Cardiac septum (tissue), 1 donor: ENCODE measurements at places on chromosomes 2 and 18.

- DNase-seq, result no peak
Observed at GRCh38 chr18:39611381-39612100, 2045.9 kb upstream of the CELF4 start.

GRCh38 chr2:99354070-99354469 lies 16.9 kb downstream of the EIF5B start:
- no peak for DNase-seq

GRCh38 chr18:37306432-37306831 lies 259.2 kb downstream of the CELF4 start:
- DNase-seq, result no peak

DNA sequence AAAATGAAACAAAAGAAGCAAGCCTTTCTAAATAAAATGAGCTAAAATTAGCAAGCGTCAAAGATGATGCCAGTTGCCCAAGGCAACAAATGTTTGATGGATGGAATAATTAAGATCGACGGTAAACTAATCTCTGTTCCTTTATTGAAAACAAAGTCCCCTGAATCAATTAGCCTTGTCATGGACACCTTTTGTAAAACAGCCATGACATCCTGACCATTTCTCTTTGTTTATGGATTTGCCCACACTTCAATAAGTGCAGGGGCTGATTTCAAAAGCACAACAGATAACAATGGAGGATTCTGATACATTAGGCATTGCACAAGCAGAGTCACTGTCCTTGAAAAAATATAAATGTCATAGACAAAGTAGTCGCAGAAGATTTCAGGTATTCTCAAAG lies 160.1 kb upstream of the HNRNPA3 start:
- no peak for DNase-seq

DNA sequence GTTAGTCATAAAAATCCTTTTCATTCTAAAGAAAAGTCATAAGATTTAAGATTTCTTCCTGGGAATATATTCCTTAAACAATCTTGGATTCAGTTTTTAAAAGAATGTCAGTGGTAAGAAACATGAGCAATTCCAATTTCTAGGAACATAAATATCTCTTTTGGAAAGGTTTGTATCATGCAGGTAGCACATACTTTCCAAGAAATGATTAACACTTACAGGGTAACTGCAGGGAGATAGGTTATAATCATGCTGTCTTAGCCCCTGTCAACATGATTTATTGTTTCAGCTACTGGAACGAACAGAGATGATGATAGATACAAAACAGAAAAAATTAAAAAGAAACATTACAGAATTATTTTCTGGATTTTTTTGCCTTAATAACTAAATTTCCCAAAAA lies 1537.7 kb downstream of the LRP1B start:
- DNase-seq, result no peak

DNA sequence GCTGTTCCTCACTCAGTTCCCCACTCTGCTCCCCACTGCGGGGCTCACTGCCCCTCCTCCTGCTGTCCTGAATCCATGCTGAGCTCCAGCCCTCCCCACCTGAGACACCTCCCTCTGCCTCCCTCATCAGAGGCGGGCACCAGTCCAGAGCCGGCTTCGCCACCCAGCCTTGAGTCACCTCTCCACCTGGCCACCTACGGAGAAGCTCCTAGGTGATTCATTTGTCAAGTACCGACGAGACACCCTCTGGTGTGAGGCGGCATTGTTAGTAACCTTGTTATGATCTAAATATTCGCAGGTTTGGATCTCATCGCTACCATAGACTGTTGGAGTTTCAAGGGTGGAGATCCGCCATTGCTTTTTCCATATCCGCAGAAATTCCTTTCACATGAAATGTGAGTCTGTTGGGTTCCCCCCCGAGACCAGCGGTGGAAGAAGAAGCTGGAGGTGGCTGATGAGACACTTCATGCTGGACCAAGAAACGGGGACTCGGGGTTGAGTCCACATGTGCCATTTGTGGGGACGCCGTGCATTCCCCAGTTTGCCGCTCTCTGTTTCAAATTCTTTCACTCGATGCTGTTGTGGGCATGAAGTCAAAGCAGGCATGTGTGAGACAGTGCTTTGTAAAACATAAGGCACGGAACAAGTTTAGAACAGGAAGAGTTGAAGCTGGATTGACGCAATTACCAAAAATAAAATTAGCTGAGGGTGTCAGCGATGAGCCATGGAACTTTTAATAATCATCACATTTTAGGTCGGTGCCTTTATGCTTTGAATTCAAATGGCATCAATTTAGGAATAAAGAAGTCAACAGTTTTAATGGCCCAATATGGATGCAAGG lies 259.8 kb upstream of the HDAC4 start:
- DNase-seq, result peak; percentile 63

GRCh38 chr18:1014951-1015624 lies 110.4 kb downstream of the ADCYAP1 start:
- no peak for DNase-seq

DNA sequence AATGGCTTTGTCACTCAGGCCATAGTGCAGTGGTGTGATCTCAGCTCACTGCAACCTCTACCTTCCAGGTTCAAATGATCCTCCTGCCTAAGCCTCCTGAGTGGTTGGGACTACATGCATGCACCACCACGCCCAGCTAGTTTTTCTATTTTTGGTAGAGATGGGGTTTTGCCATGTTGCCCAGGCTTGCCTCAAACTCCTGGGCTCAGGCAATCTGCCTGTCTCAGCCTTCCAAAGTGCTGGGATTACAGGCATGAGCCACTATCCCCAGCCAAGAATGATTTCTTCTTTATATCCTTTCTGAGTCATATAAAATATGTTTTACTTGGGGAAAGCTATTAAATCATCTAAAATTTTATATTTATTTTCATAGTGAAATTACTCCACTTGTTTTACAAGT lies 61.3 kb downstream of the CYBRD1 start:
- no peak for DNase-seq

DNA sequence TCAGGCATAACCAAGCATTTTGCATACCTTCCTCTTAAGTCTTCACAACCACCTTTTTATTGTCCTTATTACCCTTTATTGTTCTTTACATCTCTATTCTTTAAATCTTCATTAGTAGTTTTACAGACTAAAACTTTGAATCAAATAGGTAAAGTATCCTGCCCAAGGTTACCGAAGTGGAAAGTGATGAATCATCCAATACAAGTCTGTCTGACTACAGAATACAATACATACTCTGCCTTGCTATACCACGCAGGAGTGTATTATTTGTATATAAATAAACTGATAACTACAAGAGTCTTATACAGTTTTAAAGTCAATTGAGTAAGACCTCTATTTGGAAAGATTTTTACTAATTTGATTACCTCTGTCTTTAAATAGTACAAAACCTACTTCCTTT lies 196.0 kb downstream of the ZEB2 start:
- DNase-seq, result no peak
